Globus pallidus (tissue), 1 donor: ENCODE measurements at places on chromosomes 7 and 10.
A peak's percentile ranks its signal among the peaks of the same experiment; 100 is the strongest.

GRCh38 chr7:49344556-49344955 is 420.2 kb downstream of the CDC14C start:
- DNase-seq: no peak

GRCh38 chr10:16440396-16441133 is 3.8 kb downstream of the PTER start:
- no peak for DNase-seq

DNA sequence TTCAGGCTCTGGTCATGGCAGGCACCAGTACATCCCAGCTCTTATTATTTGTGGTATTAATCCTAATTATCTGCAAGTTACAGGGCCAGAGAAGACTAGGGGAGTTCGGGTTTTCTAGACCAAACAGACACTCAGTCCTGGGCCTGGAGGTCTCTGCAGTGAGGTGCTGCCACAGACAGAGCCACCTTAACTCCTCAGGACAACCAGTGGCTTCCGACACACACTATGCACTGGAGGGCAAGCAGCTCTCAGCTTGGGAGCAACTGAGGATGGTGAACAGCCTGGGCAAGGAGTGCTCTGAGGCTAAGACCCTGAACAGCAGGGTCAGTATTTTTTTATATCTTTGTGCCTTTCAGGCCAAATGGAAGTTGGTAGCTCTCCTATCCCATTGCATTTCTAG is 19.0 kb downstream of the ACTA2 start:
- DNase-seq: no peak

- no peak for DNase-seq
Observed at GRCh38 chr7:140537750-140538482, 58.6 kb upstream of the MKRN1 start.

GRCh38 chr10:2208106-2208505 is 470.8 kb upstream of the ADARB2 start:
- DNase-seq: no peak

GRCh38 chr10:59093461-59093860 is 83.0 kb upstream of the PHYHIPL start:
- DNase-seq: no peak

DNA sequence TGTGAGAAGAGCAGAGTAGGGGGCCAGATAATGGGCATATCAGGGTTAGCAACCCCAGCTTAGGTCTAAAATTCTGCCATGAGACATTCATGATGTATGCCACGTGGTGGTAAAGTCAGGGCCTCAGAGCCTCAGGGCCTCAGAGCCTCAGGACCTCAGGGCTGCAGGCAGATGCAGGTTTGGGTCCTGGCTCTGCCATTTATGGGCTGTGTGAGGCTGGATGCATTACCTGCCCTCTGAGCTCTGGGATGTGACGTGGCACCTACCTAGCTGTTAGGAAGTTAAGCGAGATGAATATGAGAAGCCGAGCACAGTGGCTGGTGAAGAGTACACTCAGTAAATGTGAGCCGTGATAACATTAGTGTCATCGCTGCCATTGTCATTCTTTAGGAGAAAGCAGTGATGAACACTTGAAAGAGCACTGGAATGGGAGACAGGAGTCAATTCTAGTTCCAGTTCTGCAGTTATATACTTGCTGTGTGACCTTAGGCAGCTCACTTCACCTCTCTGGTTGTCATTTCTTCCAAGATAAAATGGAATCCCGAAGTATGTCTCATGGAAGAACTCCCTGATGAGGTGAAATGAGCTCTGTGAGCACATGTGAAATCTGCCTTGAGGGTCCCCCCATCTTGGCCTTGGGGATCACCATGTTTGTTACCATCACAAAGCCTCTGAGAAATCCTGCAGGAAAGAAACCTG is 127.2 kb downstream of the SH3PXD2A start:
- DNase-seq: no peak

GRCh38 chr7:92702535-92702934 is 112.3 kb upstream of the FAM133B start:
- DNase-seq: no peak

GRCh38 chr10:106438386-106438785 is 726.1 kb downstream of the SORCS1 start:
- no peak for DNase-seq

- DNase-seq: no peak
Observed at GRCh38 chr10:79229830-79230327, 117.4 kb upstream of the PPIF start.

- no peak for DNase-seq
Observed at GRCh38 chr7:31437250-31437865, 76.5 kb upstream of the ITPRID1 start.

- no peak for DNase-seq
Observed at GRCh38 chr10:119414081-119414611, 128.4 kb downstream of the RGS10 start.

GRCh38 chr10:90885176-90885575 is 13.4 kb downstream of the RPP30 start:
- no peak for DNase-seq

DNA sequence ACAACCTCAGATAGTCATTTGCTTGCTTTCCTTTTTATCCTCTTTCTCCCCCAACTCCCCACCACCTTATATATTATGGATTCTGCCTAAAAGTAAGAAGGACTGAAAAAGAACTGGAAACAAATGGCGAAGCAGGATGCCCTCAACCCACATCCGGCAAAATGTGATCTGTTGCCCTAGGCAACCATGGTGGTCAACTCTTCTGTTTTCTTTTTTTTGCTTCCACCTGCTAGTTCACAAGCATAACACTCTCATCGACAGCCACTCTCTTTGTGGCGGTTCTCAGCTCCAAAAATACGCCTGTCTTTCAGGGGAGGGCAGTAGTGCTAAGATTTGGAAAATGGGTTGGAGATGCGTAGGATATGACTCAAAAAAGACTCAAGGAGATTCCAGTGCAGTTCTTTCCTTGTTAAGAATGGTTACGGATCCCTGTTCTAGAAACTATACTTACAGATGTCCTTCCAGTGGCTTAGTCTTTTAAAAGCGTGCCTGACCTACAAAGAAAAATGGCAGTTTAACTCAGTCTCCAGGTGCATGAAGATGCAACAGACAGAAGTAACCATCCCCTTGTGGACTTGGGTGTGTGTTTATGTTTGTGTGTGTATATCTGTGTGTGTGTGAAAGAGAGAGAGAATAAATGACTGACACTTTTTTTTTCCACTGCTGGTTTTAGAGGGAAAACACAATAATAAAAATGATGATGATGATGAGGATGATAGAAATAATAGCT is 10.7 kb downstream of the APBB1IP start:
- no peak for DNase-seq

- DNase-seq: no peak
Observed at GRCh38 chr7:27171637-27172314, 2.3 kb downstream of the HOXA10 start.

DNA sequence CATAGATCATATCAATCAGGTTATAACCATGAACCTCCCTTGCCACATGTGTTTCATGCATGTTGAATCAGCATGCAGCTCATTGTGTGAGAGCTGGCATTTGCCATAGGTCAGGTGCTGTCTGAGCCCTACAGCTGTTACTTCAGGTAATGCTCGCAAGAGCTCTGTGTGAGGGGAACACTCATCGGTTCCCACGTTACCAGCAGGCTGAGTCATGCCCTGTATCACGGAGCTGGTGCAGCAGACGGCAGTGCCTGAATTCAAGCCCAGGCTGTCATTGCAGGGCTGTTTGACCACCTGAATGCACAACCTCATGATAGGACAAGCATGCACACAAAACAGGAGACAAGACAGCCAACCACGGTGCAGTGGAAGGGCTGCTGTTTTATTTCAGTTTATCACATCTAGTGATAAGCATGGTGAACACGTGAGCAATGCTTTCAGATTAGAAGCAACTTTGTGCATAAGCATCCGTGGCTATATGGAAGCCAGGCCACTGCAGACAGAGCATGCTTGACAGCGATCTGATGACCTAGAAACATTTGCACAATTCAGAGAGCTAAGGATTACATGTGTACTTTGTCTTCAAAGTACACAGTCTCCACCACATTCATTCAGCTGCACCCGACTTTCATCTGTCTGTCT is 56.4 kb upstream of the PFKP start:
- DNase-seq: no peak

DNA sequence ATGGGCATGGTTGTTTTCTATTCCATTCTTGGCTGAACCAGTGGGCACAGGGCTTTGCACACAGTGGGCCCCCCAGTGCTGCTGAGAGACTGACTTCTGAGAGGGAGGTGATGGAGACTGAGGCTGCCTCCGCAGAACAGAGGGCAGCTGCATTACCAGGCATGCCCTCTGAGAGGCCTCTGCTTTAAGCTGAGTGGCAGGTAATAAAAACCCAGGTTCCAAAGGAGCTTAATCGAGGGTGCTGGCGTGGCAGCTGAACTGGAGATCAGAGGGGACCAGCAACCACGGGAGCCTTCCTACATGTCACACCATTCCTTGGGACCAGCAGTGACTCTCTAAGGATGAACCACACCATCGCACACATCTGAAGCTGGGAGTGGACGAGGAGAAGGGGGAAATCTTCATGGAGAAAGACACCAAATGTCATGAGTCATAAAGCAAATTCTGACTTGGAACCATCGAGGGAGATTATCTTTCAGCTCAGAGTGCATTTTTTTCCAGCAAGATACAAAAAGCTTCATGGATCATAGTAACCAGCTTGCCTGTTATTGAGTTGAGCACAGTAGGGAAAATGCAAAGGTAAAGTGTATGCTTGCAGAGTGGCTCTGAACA is 24.6 kb downstream of the HIPK2 start:
- no peak for DNase-seq

- no peak for DNase-seq
Observed at GRCh38 chr7:84975586-84976185, 211.2 kb downstream of the SEMA3D start.

GRCh38 chr7:24038993-24039392 is 245.0 kb upstream of the NPY start:
- no peak for DNase-seq

- DNase-seq: no peak
Observed at GRCh38 chr7:26348234-26348851, 56.7 kb downstream of the SNX10 start.

DNA sequence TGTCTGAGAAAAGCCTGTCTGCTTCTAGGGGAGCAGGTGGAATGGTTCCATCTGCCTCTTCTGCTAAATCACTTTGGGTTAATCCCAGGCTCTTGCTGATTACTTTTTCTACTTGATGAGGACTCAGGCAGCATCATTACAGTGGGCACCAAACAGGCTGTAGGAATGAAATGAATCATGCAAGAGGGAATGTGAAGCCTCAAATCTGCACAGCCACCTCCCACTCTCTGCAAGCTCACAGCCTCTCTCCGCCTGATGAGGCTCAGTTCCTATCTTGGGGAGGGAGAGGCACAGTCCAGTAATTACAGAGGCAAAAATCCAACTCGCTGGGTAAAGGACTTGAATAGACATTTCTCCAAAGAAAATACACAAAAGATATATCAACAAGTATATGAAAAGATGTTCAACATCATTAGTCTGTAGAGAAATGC is 34.0 kb downstream of the HSPA12A start:
- DNase-seq: no peak

DNA sequence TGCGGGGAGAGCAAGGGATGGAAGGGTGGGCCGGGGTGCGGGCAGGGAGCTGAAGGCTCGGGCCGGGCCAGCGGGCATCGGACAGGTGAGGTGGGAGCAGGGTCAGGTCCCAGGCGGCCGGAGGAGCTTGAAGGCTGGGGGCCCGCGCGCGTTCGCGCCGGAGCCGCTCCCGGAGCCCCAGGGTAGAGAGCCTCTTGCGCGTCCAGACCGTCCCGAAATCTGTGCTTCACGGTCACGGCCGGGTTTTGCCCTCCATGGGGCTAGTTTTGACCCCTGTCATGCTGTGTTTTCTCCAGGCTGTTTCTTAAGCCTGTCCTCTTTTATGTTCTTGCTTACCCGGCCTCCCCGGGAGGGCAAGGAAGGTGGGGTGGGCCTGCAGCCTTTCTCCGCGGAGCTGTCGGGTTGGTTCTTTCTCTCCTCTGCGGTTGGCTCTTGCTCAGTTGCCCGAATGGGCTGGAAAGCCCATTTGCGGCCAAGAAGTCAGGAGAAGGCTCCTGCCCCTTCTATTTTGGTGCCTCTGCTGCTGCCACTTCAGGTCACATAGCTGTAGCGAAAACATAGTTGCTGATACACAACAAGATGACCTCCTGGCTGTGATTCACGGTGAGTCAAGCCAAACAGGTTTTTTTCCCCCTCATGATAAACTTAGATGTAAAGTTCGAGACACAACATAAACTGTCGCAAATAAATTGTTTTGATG is 650 bp downstream of the UBE2D1 start:
- peak; percentile 26 for DNase-seq
